ENCODE measurements at places on chromosomes 1 and 21.

- no peak for DNase-seq
Measured at GRCh38 chr1:160726114-160726497, 12.9 kb upstream of the SLAMF7 start.

- no peak for DNase-seq
Measured at GRCh38 chr21:35984654-35985361, 75.5 kb downstream of the SETD4 start.

DNA sequence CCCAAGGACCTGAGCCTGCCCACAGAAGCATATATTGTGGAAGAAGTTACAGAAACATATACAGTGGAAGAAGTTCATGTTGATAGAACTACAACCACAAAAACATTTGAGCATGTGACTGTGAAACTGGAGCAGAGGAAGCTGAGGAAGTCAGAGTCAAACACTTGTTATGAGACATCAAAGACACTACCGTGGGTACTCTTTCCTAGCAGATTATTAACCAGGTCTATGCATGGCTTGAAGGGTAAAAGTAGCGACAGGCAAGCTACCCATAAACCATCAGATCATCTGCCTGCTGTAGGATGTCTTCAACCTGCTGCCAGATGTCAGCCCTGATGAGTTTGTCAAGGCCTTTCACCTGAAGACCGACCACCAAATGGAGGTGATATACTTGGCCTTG is 35.8 kb downstream of the IVNS1ABP start:
- DNase-seq, result peak; percentile 26

GRCh38 chr21:26806801-26807295 is 38.4 kb downstream of the ADAMTS1 start:
- DNase-seq, result no peak

GRCh38 chr1:99445486-99445885 is 181.2 kb downstream of the PLPPR4 start:
- DNase-seq, result no peak

DNA sequence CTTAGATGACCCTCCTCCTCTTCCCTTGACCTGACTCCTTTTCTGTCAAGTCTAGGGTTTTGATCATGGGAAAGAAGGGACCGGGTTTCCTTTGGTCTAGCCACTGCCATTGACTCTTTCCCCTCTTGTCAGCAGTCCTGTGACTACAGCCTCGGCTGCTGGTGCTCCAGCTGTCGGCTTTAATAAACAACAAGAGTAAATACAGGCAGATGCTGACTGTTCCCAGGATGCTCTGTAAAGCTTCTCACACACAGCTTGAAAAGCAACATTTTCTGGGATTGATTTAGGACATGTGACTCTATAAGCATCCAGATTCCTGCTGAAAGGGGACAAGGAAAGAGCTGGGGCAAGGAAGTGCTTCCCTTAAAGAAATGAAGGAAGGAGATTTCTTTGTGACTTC is 53.5 kb upstream of the CTTNBP2NL start:
- DNase-seq, result no peak

- no peak for DNase-seq
Measured at GRCh38 chr1:99702221-99702620, 56.3 kb downstream of the PALMD start.

DNA sequence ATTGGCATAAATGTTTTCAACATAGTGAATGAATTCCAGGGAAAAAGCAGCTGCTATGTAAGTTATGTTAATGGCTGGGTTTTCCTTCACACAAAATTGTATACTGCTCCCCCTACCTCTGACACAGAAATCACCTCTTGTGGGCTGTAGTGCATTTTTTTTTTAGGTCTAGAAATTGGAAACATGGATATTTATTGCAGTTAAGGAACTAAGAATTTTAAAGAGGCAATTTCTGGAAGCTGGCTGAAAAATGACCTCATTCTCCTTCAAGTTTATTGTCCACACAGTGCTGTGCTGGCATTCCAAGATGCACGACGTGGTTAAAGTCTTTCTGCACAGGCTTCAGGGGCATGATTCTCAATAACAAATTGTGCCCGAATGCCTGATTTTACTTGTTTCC is 1424.2 kb downstream of the MRPL39 start:
- DNase-seq, result no peak

DNA sequence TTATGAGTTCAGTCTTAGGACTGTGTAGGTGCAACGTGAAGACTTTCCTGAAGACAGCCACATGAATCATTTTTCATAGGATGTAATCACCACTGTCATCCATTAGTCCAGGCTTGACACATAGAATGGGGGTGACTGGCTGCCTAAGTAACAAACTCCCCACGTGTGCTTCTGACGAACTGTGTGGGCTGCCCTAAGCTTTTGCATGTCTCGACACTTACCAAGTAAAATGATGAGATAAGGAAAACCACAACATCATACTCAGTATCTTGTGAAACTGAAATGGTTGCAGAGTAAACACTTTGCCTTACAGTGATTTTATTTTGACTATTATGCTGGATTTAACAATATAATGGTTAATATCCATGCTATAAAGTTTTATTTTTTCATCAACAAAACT is 19.5 kb downstream of the ERG start:
- no peak for DNase-seq

GRCh38 chr1:98704474-98704873 is 43.0 kb downstream of the SNX7 start:
- DNase-seq, result no peak

DNA sequence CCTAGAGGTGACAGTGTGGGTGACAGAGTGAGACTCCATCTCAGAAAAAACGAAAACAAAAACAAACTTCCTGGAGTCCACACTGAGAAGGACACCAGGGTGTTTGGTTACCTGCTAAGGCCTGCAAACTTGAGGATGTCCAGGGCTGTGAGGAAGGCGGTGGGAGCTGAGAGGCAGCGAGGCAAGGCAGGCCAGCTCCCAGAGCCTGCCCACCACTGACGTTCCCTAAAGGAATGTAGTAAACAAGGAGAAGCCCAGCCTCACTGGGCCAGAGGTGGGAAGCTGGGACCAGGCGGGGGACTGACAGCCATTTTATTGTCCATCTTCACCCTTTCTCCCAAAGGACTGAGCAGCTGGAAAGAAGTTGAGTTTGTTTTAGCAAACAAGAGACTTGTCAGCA is 24.1 kb downstream of the SHISA4 start:
- DNase-seq, result no peak

DNA sequence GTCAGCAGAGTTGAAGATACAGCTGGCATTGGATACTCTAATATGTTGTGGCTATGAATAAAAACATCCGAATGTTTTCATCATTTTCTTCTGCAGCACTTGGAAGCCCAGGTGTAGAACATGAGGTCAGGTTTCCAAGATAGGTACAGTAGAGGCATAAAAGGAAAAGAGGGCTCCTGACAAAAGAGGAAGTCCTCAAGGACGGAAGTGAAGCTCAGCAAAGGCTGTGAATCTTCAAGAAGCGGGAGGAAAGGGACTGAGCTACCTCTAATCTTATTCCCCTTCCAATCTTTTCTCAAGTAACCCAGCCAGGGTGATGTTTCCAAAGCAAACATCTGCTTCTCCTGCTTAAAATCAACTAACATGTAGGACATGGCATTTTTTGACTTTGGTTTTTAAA is 4.4 kb upstream of the PIK3C2B start:
- DNase-seq, result no peak

- DNase-seq, result no peak
Measured at GRCh38 chr1:226108935-226109828, 46.7 kb downstream of the H3-3A start.

- no peak for DNase-seq
Measured at GRCh38 chr1:180593382-180593781, 34.6 kb downstream of the OVAAL start.

- DNase-seq, result no peak
Measured at GRCh38 chr1:204651843-204652421, 33.6 kb downstream of the LRRN2 start.

- DNase-seq, result no peak
Measured at GRCh38 chr1:235495551-235495950, 8.7 kb downstream of the B3GALNT2 start.

DNA sequence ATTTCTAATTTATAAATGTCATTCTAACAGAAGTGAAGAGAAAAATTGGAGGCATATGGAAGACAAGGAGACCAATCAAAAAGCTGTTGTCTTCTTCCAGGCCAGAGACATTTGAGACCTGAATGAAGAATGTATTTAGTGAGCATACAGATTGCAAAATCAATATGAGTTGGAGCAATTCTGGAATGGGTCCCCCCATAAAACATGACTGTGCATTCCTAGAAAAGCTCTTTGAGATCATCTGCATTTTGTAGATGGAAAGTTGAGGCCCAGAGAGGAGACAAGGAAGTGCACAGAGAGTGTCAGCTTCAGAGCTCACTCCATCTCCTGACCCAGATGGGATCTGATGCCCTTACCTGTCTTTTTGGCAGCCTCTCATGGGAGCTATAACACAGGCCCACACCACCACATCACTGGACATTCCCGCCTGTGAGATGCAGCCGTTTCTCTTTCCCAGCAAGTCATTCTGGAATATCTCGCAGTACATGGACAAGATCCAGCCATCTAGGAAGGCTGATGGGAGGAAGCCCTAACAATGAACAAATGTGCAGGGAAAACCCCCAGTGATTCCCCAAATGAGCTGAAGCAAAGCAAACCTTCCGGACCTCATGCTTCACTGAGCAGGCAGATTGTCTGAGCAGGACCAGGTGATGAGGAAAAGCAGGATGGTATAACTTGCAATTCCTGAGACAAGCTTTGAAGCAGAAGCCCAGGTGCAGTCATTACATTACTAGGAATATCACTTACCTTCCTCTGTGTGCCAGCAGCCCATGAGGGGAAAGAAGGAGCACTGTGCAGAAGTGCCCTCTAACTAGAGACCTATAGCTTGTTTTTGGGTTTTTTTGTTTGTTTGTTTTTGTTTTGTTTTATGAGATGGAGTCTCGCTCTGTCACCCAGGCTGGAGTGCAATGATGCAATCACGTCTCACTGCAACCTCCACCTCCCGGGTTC is 445.6 kb downstream of the PLPP3 start:
- DNase-seq, result no peak

DNA sequence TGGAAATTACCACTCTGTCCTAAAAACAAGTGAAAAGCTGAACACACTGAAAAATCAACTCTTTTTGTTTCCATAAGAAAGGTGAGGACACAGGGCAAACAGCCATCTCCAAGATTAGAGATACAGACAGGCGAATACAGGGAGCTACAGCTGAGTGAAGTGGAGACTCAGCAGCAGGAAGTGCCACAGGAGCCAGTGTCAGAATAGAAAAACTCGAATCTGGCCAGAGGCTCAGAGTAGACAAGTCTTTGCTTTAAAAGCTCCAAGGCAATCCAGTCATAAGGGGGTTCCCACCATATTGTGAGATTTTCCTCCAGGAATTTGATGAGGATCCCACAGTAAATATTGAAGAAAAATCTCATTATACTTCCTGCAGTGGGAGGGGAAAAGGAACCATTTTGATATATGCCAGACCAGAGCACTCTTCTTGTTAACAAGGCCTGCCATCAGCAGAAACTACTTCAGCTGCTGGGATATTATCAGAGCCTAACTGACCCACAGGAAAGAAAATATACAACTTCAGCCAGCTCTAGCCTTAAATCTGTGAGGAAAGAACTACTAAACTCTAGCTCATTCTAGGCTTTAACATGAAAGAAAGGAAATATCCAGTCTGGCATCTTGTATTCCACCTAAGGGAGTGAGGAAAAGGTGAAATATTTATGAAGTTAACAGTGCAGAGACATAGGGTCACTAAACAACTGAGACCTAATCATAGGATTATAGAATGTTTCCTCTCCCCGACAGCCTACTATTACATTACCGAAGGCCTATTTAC is 256.2 kb upstream of the OLFM3 start:
- no peak for DNase-seq

- no peak for DNase-seq
Measured at GRCh38 chr1:212218911-212219310, 66.3 kb upstream of the PPP2R5A start.

GRCh38 chr1:209805875-209806760 is at the start of gene IRF6:
TSS of gene IRF6 (minus strand) at chr1:209806142. CDS start at chr1:209801413, 4,729 bp downstream.
- peak; percentile 38 for DNase-seq

DNA sequence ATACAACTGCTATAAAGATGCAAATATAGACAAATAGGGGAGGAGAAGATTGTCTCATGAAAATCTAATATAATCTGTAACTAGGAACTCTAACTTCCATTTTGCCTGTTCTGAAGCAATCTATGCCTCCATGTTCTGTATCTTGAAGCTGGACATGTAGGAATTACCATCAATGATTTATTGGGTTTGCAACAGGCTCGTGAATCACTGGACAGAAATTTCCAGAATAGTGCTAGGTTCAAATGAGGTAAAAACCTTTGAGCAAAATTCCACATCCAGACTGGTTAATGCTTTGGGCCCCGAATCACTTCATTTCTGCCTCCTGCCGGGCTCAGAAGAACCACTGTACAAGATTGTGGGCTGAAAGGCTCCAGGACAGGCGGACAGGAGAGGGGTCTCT is 110.7 kb upstream of the CTTNBP2NL start:
- no peak for DNase-seq

DNA sequence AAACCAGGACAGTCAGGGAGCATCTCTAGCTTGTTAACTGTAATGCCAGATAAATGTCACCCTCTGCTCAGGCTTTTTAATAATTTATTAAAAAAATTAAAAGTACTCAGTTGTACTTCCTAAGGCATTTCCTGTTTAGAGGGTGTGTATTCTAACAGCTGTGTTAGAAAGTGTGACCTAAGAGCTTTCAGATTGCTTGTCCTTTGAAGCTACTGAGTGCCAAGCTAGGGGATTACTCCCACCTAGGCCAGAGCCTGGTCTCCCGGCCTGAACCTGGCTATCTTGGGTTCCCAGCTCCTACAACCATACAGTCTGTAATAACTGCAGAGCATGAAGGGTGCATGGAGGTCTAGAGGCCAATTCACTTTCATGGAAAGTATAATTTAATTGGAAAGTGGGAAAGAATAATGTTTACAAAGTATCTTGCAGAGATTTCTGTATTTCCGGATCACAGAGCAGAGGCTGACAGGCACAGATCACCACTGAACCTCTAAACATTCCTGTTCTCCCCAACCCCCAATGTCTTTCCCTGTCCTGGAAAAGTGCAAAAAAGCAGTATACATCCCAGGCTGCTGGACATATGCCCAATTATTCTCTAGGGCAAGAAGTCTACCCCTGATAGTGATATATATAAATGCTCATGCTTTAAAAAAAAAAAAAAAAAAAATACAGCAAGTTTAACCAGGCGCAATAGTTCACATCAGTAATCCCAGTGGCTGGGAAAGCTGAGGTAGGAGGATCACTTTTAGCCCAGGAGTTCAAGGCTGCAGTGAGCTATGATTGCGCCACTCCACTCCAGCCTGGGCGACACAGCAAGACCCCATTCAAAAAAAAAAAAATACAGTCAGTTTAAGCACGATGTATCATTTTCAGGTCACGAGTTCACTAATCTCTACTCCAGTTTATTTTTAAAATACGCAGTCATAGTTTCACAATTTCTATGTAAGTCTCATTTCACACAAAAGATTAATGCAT is 36.7 kb upstream of the RAP1A start:
- DNase-seq, result no peak

DNA sequence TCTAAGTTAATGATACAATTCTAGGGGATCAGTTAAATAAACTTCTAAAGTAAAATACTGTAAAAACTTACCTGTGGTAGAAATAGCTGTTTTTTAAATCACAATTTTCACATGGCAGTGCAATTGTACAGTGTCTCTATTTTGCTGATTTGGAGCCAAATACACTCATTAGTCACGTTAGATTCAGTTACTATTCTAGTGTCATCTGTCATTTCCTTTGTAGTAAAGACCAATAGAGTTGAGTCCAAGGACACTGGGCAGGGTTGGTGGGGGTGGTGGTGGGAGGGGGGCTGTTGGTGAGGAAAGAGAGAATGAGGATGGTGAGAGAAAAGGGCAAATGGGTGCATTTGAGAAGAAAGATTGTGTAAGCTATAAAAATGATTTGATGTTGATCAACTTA is 33.6 kb downstream of the CD55 start:
- no peak for DNase-seq

- no peak for DNase-seq
Measured at GRCh38 chr1:218336328-218336727, 8.8 kb upstream of the TGFB2 start.
